Activated naive CD8-positive, alpha-beta T cell treated with anti-CD3 and anti-CD28 coated beads for 36 hours (primary cell): ENCODE measurements at places on chromosomes 6 and 20.

DNA sequence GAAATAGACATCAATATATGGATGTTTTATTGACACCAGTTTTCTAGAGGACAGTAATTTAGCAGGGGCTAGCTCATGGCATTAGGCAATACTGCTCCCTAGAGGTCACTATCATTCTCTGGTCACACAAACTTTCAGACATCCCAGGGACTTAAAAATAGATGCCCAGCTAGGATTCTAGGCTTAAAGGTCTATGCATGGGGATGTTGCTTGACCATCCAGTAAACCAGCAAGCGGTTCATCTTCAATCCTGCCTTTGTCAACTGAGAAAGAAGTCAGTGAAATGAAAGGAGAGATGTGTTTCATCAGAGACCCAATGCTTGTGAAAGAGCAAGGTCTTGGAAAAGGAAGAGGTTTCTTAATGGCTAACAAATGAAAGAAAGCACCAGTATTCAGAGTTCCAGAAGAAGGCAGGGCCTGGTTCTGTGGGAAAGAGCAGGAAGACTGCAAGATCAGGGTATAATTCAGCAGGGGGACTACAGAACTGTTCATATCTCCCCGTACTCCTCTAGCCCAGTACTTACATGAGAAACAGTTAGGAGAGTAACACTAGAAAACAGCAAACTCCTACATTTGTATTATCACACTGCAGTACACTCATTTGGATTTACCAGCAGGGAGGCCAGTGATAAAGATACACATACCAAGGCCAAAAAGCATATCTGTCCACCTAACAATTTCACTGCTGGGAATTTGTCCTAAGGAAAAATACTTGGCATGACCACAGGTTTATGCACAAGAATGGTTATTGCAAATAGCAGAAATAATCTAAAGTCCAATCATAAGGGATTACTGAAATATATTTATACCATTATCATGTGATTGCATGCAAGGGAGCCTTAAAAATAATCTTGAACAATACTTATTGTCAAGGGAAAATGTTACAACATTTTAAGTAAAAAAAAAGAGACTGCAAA is 151.4 kb upstream of the LAMA2 start:
- no peak for DNase-seq

- DNase-seq, result no peak
Observed at GRCh38 chr6:112372226-112372806, 25.2 kb downstream of the RFPL4B start.

DNA sequence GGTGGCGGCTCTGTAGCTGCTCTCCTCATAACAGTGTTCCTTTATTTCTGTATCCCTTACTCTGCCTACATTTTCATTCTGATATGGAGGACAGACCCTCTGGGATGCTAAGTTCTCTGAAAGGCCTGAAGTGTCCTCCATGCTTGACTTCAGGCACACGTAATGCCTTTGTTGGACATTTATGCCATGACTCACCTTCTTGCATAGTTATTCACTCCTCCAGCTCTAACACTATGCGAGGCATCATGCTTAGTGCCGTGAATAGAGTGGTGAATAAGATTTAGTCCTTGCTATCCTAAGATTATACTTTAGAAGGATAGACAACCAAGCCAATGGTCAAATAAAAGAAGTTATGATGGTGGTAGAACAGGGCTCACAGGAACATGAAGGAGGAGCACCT is 760.9 kb upstream of the FLRT3 start:
- no peak for DNase-seq

DNA sequence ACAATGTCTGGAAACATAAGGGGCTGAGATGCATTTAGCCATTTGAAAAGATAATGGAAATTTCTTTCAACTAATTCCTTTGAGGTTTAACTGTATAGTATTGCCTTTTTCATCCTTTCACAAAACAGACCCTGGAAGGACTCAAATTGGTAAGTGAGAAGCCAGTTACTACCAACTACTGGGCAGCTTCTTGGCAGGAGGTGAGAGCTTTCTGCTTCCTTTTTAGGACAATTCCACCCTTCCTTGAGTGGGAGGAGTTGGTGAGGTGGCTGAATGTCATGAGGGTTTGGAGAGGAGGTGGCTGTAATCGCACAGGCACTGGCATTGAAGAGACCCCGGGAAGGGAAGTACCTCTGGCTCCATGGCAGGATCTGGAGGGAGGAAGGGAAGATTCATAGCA is 341.1 kb downstream of the NRN1 start:
- no peak for DNase-seq

- DNase-seq, result peak; percentile 71
Observed at GRCh38 chr6:43723737-43724295, 36.2 kb upstream of the MRPS18A start.

GRCh38 chr6:53359843-53360092 is 11.0 kb upstream of the ELOVL5 start:
- no peak for DNase-seq

- no peak for DNase-seq
Observed at GRCh38 chr6:149252622-149253021, 64.9 kb upstream of the TAB2 start.

GRCh38 chr6:156988276-156989158 is 211.3 kb downstream of the ARID1B start:
- DNase-seq, result no peak

DNA sequence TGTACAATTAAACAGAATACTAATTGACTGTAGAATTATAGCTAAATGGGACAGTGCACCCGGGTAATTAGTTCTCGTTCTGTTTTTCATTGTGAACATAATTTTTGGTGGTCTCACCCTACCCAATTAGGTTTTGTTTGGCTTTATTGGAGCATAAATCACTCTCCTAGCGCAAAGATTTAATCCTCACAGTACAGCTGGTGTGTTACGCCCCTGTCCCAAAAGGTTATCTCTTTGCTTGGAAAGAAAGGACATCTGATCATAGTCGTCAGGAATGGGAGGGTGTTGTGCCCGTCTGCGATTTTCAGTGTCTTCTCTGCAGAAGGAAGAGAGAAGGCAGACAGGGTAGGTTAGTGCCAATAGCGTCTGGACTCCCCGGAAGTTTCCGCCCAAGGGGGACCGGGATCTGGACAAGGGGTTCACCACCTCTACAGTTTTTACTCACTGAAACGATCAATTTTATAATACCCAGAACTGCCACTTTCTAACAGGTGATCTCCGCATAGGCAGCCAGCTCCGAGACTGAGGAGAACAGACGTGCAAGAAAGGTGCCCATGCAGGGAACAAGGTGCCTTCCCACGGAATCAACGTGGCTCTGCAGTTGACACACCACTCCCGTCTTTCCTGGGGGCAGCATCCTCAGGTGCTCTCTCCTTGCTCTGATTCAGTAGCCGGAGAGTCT is 617.4 kb upstream of the CDH4 start:
- DNase-seq, result no peak
